ENCODE measurements at places on chromosomes 12 and 14.
A peak's percentile ranks its signal among the peaks of the same experiment; 100 is the strongest.

- DNase-seq, result no peak
These were observed 24.7 kb downstream of the ISCA2 start for GRCh38 chr14:74518221-74518620.

DNA sequence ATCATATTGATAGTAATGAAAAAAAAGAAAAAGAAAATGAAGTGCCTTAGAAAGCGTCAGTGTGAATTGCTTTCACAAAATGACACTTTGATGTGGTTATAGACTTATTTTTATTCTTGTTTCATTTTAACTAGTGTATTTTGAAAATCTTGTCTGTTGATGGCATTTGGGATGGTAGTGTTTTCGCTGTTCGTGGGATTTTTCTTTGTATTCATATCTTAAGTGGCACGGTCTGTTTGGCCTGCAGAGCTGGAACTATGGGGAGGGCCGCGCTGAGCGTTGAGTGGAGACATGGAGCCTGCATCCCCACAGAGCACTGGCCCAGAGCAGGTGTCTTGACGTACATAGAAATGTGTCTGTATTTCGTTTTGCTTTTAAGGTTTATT lies 61.6 kb downstream of the WDR20 start:
- DNase-seq, result no peak

GRCh38 chr12:52836042-52836466 lies 1.9 kb upstream of the KRT79 start:
- no peak for DNase-seq

DNA sequence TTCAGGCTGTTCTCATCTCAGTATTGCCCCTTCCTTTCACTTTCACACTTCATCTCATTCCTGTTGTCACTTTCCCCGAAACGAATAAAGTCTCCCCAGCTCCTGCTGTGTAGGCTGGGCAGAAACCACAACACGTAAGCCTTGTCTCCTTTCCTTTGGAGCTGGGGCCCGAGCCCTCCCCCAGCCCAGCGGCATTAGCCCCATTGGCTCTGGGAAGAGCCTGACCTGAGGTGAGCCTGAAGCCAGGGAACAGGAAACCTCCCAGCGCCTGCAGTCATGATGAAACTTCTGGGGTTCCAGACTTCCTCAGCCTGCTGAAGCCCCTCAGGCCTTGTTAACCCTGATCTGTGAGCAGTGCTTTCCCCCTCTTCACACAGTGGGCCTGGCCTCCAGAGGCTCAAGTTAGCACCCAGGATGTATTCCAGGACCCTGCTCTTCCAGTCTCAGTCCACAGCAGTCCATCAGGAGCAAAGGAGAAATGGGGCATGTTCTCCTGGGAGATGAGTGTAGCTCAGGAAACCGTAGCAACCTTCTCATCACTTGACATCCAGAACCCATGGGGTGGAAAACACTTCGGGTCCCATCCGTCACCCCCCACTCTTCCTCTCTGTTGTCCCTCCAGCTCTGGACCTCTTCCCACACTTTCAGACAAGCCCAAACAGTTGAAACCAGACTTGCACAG lies 21.8 kb downstream of the VASH1 start:
- DNase-seq, result no peak

GRCh38 chr14:50619569-50620141 lies 48.5 kb downstream of the SAV1 start:
- peak; percentile 22 for DNase-seq

GRCh38 chr12:101696251-101697196 lies 916 bp upstream of the CHPT1 start:
- no peak for DNase-seq

DNA sequence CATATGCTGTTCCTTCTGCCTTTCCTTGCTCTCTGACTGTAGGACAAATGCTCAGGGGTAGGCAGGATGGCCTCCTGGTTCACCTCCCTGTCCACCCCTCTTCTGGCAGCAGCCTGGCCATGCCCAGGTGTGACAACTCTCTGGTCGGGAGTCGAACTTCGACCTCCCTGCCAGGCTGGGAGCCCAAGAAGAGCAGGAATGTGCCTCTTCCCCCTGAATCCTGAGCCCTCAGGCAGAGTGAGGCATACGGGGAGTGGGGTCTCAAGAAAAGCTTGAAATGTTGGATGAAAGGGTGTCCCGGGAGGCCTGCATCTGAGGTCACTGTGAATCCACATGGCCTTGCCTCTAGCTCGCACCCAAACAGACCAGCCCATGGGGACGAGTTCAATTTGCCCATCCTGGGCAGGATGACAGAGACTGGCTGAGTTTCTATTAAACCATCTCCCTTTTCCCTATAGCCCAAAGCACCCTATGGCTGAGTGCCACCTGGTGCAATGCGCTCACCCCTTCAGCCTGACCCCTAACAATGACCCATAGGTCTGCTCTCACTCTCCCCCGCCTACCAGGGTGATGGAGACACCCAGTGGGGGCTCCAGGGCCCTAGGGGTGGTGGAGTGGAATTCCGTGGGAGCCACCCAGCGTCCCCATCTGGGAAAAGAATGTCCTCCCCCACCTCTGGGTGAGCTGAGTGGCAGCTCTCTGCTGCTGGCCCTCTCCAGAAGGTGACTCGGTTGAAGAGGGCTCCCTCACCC lies 52.9 kb upstream of the DIO3 start:
- no peak for DNase-seq

- no peak for DNase-seq
These were observed 105.0 kb upstream of the MYF6 start for GRCh38 chr12:80602455-80602854.

DNA sequence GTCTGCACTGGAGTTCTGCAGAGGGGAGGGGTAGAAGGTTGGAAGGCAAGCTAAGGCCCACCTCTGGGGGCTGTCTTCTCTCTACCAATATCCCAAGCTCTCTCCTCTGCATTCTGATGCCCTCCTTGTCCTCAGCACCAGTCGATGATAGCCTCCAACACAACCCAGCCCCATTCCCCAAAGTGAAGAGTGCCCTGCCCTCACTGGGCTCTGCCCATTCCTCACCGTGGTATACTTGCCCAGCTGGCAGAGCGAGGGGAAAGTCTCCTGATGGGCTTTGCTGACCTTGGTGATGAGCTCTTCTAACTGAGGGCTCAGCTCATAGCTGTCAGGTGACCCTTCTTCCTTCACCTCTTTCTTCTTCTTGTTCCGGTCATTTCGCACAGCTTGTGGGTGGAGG lies 7.2 kb upstream of the ITGB7 start:
- no peak for DNase-seq

GRCh38 chr12:110669193-110669502 lies 19.8 kb downstream of the HVCN1 start:
- DNase-seq, result no peak

GRCh38 chr14:104856157-104856868 lies 8.8 kb upstream of the CEP170B start:
- DNase-seq, result no peak

GRCh38 chr12:128971802-128972201 lies 118.5 kb downstream of the GLT1D1 start:
- DNase-seq, result no peak

- no peak for DNase-seq
These were observed 22.3 kb upstream of the MGP start for GRCh38 chr12:14907953-14908352.

DNA sequence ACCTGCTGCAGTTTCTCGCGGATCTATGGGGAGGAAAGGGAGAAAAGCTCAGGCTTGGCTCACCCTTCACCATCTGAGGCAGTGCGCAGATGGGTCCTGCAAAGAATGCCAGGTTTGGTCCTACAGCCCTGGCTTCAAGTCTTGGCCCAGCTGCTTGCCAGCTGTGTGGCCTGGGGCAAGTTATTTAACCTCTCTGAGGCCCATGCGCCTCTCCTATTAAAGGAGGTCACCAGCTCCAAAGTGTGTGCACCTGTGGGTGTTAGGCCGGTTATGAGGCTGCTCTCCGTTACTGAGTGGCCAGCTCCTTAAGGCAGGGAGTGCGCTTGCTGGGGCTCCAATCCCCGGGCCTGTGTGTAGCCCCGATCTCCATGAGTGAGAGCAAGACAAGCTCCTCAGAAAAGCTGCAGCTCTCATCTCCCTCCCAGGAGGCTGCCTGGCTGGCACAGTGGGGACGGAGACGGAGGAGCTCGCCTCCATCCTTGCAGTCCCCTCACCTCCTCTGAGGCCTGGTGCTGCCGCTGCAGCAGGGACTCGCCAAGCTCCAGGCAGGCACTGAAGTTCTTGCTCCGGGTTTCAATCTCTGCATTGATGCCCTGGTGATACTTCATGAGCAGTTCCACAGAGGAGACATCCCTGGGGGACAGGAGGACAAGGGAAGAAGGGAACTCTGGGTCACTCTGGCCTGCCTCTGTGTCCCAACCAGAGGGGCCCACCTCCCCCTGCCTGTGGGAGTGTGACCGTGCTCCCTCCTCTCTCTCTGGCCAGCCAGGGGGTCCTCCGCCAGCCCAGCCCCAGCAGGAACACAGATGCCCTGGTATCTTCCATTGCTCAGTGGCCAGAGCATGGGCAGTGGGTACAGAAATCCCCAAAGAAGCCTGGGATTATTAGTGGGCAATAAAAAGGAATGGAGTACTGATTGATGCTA lies 65.1 kb downstream of the PLEKHG3 start:
- no peak for DNase-seq

GRCh38 chr12:71266606-71267005 lies 108.8 kb upstream of the TSPAN8 start:
- peak; percentile 89 for DNase-seq

- DNase-seq, result no peak
These were observed 97.2 kb downstream of the FBXL14 start for GRCh38 chr12:1497161-1497560.

DNA sequence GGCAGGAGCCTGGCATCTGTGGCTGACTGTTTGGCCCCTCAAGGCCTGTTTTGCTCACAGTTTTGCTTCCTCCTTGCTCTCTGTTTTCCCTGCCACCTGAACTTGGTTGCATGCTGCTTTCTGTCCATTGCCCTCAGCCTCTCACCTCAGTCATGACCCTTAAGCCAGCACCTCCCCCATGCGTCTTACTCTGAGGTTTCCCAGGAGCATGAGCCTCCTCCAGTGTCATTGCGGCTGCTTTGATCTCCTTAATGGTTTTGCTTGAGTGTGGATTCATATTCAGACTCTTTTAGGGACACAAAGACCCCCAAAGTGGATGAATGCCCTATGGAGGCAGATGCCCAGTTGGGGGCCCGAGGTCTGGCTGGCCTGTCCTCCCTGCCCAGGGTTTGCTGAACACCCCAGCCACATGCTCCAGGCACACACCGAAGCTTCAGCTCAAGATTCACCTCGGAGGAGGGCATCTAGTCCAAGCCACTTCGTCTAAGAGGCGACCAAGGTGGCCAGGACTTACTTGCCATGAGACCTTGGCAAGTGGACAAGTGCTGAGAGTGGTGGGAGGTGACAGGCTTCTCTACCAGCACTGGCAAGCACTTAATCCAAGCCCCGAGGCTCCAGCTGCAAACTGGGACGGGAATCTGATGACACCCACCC lies 95.4 kb upstream of the DIO3 start:
- DNase-seq, result no peak

DNA sequence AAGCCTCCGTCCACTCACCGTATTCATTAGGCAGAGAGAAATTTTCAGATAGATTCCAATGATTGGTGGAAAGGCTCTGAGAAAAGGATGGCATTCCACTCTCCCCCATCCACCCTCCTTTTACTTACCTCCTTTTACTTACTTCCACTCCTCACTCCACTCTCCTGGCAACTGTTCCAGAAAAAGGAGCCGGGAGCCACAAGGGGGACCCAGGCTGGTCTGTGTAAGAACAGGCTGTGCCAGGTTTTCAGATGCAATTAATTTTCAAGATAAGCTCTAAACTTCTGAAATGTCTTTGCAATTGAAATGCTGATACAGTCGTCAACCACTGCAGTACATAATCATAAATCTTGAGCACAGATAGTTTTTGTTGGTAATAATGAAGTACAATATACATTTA lies 248.8 kb downstream of the ANO6 start:
- no peak for DNase-seq

DNA sequence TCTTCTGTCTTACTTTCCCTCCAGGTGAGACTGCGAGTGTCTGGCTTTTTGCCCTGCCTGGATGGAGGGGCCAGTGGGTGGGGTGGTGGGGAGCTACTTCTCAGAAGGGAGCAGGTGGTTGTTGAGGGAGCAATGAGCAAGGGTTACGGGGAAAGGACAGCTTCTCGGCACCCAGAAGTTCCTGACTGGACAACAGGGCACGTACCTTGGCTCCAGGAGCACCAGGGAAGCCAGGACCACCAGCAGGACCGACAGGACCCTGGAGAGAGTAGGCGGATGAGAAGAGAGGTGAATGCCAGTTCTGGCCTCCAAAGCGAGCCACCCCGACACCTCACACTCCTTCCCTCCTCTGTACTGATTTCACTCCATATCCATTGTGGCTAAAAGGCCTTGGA lies 15.3 kb downstream of the COL2A1 start:
- DNase-seq, result no peak

GRCh38 chr12:133026996-133027395 lies 10.3 kb upstream of the ZNF84 start:
- no peak for DNase-seq

DNA sequence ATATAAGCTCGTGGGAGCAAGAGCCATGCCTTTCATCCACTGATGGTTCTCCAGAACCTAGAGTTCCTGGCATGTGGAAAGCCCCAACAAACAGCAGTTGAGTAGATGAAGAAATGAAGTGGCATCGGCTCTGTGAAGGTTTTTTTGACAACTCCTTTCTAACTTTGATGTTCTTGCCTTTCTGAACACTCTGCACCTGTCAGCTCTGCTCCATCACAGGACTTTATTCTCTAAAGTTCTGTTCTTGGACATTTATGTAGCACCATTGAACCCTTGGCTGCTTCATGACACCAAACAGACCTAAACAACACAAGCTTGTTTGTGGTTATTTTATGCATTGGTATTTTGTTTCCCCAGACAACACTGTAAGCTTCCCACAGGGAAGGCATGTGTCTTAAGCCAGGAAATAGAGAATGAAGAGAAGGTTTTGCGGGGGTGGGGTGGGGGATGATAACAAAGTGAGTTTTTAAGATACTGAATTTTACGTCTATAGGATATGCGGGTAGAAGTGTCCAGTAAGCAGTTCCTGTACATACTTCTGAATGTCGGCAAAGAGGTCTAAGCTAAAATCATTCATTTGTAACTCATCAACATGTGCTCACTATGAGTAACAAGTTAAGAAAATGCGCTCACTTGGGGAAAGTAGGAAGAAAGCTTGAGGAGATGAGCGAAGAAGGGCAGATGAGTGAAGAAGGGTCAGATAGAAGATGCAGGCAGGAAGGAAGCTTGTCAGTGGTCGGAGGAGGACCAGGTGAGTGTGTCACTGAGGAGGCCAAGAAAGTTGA lies 146.0 kb upstream of the PLEKHG7 start:
- DNase-seq, result no peak

DNA sequence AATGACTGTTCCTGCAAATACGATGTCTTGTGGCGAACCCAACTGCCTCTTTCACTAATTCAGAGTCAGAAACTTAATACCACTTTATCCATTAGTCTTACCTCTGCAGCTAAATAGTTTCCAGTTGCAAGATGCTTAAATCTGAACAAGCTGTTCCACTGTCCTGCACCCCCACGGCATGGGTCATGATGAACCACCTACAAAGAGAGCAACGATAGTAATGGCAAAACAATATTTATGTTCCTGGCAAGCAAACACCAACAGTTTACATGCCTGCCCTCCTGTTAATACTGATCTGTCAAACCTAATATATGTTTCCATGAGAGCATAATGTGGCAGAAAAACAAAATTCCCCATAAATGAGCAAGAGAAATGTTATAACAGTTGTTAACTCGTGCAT lies 121.9 kb downstream of the ITPR2 start:
- peak; percentile 54 for DNase-seq

Data from skin of body (tissue), 3 donors.